IMR-90 (cell line): ENCODE measurements at places on chromosomes 11 and 22. TPM values are rescaled to one million over a fixed set of nuclear protein-coding genes. Genes with fewer than 3 reads are reported as not detected.
A peak's percentile ranks its signal among the peaks of the same experiment; 100 is the strongest.

The CCDC81 gene
- 5.6 and 6.5 TPM in 2 replicates for total RNA-seq

The MMP8 gene
- total RNA-seq: under 0.01 and 0.18 TPM in 2 replicates

The HEPHL1 gene
- under 0.01 TPM in 1 of 2 replicates, not detected in the other for total RNA-seq

The FAM180B gene
- not detected in 2 replicates for total RNA-seq

The GUCY1A2 gene
- under 0.01 TPM in 2 replicates for total RNA-seq

The TYR gene
- not detected in 2 replicates for total RNA-seq

The CDC42EP2 gene
- total RNA-seq: 5.2 and 5.3 TPM in 2 replicates

DNA sequence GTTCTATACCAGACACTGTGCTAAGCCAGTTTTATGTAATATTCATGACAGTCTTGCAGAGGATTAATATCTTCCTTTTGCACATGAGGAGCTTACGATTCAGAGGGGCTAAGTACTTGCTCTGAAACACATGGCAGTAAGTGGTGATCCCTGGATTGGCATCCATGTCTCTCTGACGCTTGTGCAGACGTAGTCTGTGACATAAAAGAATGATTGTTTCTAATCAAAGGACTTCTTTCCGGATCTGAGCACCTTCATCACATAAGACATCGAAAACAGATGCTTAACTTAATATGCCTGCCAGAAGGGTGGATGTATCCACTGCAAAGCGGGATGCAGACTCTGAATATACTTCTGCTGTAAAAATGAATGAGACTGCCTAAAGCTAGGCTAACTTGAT, 74.8 kb downstream of the ARHGAP42 start:
- H3K27me3 ChIP-seq: no peaks in the 10 kb centered on the region
- no peak for DNase-seq
- no peaks in the 10 kb centered on the region for H3K4me1 ChIP-seq
- H3K36me3 ChIP-seq: no peaks in the 10 kb centered on the region
- no peak overlapping the region for H3K4me3 ChIP-seq

DNA sequence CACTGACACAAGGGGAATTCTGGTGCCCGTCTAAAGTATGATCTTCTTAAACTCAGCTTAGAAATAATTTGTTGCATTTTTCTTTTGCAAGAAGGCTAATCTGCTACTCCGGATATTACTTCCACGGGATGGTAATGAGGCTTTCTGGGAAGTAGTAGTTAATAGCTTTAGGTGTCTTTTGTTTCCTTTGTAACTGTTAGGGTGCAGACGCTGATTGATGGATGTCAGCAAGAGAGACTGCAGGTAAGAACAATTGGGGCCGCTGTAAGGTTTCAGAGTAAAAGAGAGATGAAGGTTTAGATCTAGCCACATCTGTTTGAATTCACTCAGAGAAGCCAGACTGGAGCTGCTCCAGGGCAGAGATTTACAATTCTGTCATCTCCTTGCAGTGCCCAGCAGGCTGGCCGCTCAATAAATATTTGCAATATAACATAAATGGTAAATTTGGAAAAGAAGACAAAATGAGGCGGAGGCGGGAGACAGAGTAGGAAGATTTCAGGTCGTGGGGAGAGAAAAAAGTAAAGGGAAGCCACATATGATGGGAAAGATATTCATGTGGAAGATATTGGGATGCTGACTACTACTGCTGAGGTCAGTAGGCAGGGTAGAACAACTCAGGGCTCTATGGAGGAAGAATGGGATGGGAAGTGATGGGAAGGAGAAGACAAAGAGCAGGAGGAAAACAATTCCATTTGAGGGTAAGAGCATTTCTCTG, 320.5 kb downstream of the AASDHPPT start:
- no peaks in the 10 kb centered on the region for H3K27me3 ChIP-seq
- no peak for DNase-seq
- no peaks in the 10 kb centered on the region for H3K36me3 ChIP-seq
- H3K4me1 ChIP-seq: peaks cover 15% of the 10 kb centered on the region

- H3K4me1 ChIP-seq: peaks cover 34% of the 10 kb centered on the region
- peak; percentile 98 for DNase-seq
- H3K4me3 ChIP-seq: no peak overlapping the region
- no peaks in the 10 kb centered on the region for H3K27me3 ChIP-seq
- H3K36me3 ChIP-seq: no peaks in the 10 kb centered on the region
These were observed 54.4 kb downstream of the TRAF6 start for GRCh38 chr11:36455658-36456111.

- H3K36me3 ChIP-seq: peaks cover 24% of the 10 kb centered on the region
- H3K4me1 ChIP-seq: peaks cover 2% of the 10 kb centered on the region; the same call in 1 of the 2 replicates
- DNase-seq: peak; percentile 8
- H3K4me3 ChIP-seq: peak overlapping the region; percentile 88
- H3K27ac ChIP-seq: peak overlapping the region; percentile 83
- no peaks in the 10 kb centered on the region for H3K27me3 ChIP-seq
These were observed 885 bp downstream of the TRMU start for GRCh38 chr22:46336119-46337078.

DNA sequence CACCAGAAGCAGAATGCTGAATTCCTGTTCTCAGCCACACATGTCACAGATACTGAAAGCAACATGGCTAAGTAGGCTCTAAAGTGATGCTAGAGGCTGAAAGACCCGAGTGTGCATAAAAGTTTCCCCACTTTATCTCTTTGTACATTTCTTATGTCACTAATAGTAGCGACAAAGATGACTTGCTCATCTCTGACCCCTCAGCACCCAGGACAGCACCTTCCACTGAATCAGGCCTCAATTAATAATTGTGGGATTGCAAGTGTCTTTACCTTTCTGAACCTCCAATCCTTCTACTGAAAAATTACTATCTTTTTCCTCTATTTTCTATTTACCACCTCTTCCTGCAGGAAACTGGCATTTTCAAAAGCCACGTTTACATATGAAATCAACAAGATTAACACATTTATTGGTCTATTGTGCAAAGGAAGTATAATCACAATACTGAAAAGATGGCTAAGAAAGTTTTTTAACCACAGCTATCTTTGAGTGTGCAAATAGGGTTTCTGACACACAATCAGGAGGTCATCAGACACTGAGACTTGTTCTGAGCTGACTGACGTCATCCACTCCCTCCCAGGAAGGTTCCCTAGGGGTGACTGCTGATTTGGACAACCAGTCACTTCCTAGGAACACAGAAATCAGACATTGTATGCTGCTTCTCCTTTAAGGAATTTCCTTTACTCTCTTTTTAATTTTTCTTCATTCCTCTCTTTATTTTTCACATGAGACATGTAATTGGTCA, 213.9 kb upstream of the ISX start:
- H3K4me3 ChIP-seq: no peak overlapping the region
- no peak for DNase-seq
- no peaks in the 10 kb centered on the region for H3K27me3 ChIP-seq

DNA sequence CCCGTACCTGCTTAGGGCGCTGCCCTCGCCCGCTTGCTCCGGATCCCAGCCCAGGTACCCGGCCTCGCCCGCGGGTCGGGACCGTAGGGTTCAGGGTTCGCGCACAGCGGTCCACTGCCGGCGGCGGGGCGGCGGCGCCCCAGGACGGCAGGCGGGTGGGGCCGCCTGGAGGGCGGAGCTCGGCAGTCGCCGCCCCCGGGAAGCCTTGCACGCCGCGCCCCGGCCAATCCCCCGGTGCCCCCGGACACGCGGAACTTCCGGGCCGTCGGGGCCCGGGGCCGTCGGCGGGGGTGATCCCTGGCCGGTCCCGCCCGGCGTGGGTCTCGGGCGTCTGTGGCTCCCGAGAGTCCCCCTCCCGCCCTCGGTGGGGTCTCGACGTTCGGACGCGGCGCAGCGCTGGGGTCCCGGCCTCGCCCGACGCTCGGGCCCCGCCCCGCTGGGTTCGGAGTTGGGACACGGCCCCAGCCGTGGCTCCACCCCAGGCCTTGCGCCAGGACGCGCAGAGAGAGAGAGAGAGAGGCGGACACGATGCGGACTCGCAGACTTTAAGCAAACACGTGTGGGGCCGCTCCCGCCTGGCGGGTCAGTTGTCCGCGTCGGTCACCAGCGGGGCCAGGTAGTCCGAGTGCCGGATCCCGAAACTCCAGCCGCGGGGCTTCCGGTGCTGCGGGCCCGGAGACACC, at the start of gene TYMP:
TYMP (minus strand) TSS at position 116 of the 683 bp plus-strand sequence. CDS start 303 bp downstream, outside the sequence.
- H3K27me3 ChIP-seq: peaks cover 5% of the 10 kb centered on the region; the same call in 1 of the 2 replicates
- peaks cover 19% of the 10 kb centered on the region for H3K4me1 ChIP-seq
- H3K27ac ChIP-seq: no peak within 1 kb of the TSS; the same call in 1 of the 2 replicates
- H3K36me3 ChIP-seq: no peaks in the 10 kb centered on the region
- DNase-seq: peak; percentile 44

- H3K4me3 ChIP-seq: no peak overlapping the region
- DNase-seq: peak; percentile 46
These were observed 46.9 kb downstream of the C11orf71 start for GRCh38 chr11:114353443-114353842.
